ENCODE measurements at places on chromosomes 2 and 18.

GRCh38 chr2:44801841-44802776, 139.4 kb upstream of the SIX3 start:
- no peak for ATAC-seq

DNA sequence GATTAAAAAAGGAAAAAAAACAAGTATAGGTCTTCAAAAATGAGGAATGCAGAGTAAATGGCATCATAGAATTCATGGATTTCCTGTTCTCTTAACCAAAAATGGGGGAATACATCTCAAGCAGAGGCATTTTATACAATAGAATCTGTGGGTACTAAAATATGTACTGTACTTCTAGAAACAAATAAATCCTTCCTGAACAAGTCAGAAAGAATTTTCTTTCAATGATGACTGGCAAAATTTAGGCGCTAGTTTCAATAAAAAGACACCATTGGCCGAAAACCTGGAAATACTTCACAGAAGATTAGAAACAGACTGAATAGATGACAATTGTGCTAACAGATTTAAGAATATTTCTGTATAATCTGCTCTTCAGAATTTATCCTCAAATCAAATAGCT, 15.1 kb downstream of the TRAK2 start:
- no peak for ATAC-seq

DNA sequence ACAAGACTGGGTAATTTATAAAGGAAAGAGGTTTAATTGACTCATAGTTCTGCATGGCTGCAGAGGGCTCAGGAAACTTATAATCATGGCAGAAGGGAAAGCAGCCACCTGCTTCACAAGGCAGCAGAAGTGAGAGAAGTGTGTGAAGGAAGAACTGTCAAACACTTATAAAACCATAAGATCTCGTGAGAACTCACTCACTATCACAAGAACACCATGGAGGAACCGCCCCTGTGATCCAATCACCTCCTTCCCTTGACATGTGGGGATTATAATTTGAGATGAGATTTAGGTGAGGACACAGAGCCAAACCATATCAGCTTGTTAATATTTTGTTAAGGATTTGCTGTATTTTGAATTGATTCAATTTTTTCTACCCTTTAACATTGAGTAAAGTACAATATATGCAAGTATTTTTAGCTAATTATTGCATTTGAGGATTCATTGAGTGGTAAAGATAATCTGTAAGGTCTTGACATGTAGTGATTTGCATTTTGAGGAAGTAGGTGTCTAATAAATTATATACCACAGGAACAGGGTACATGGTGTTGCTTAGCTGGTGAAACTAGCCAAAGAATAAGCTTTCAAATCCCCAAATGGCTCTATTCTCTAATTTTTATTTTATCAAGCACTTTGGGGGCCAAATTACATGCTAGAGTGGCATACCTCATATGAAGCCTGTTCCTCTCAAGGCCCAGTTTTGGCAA, 3.9 kb upstream of the C2orf69 start:
- ATAC-seq, result no peak

DNA sequence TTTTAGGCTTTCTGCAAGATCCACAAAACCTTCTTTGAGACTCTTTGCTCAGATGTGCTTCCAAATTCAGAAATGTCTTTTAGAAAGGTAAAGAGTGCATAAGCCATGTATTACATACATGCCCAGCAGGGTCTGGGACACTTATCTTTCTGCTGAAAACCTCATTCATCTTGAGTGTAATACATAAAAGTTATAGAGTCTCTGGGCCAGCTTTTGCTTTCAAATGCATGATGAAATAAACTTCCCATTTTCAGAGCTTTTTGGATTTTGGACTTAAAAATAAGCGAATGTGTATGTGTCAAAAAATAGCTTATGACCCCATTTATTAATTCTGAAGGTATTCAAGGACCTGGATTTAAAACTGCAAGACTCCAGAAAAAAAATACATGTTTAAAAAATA, 8.0 kb downstream of the CYRIA start:
- ATAC-seq, result no peak

- ATAC-seq, result no peak
Measured at GRCh38 chr2:107325981-107326786, 440.2 kb upstream of the ST6GAL2 start.

DNA sequence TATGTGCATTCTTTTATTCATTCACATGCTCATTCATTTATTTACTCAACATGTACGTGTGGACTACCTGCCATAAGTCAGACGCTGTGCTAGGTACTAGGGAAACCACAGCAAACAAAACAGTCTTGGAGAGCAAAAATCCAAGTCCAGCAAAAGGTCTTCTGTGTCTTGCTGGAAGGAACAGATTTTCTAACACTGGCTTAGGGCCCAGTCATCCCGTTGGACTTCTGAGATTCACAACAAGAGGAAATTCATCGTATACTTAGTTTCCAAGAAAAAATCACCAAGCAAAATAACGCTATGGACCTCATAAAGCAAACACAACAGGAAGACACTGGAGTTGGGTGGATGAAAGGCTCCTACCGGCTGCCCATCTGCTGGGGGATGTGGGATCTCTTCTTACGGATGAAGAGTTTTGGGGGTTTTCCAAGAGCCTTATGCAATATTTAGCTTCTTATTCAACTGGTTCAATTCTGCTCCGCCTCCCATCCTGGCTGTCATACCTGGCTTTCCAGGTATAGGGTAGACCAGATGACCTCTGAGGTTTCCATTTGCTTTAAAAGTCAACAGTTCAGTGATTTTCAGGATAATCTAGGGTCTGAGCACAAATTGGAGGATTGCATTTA, 262.7 kb downstream of the HAUS1 start:
- ATAC-seq, result no peak

GRCh38 chr2:221205103-221205673, 366.9 kb downstream of the EPHA4 start:
- no peak for ATAC-seq

DNA sequence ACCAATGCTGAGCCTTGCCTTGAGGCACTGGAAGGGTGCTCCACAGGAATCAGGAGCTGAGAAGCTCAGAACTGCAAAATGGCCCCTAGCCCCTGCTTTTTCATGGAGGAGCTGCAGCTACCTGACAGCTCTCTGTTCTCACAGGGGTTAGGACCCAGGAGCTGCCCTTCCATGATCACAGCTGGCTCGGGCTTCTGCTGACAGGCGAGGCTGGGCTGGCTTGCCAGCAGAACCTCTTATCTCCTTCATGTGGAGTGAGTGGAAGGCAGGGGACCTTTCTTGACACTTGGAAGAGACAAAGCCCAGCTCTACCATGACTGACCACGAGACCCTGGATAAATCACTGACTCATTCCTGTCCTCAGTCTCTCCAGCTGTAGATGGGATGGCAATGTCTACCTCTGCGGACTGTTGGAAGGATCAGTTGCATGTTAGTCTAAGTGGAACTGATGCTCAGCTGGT, 113.4 kb downstream of the CAPN13 start:
- ATAC-seq, result no peak

DNA sequence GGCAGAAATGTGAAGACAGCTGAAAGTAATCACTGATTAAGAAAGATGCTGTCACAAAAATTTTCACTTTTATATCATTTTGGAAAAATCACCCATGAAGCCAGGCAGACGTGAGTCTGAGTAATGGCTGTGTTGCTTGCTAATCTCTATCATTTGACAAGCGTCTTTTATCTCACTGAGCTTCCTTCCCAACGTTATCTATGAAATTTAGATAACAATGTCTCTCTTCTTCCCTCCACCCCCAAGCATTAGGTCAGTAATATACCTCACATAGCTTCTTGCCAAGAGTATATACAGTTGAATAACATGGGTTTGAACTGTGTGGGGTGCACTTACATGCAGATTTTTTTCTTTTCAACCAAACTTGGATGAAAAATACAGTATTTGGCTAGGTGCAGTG, 388.6 kb upstream of the NRXN1 start:
- no peak for ATAC-seq

GRCh38 chr2:156333274-156333950, 891 bp upstream of the NR4A2 start:
- no peak for ATAC-seq

GRCh38 chr18:12911025-12911928, 27.2 kb upstream of the PTPN2 start:
- ATAC-seq, result peak; percentile 89

DNA sequence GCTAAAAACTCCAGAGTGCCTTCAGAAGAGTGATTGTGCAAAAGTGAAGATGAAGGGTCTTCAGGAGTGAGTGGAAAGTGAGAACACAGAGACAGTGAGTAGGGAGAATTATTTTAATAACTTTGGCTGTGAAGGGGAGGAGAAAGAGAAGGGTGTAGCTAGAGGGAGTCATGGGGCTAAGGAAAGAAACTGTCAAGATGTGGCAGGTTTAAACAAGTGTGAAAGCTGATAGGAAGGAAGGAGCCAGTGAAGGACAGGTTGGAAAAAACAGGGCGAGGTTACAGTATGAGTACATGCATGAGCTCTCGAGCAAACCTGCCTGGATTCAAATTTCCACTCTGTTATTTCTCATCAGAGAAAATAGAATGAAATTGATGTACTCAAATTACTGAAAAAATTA, 17.8 kb downstream of the IL1F10 start:
- ATAC-seq, result no peak

- ATAC-seq, result no peak
Measured at GRCh38 chr2:192216336-192216735, 21.6 kb upstream of the TMEFF2 start.

GRCh38 chr2:29351916-29352591, 236.8 kb downstream of the CLIP4 start:
- ATAC-seq, result no peak

DNA sequence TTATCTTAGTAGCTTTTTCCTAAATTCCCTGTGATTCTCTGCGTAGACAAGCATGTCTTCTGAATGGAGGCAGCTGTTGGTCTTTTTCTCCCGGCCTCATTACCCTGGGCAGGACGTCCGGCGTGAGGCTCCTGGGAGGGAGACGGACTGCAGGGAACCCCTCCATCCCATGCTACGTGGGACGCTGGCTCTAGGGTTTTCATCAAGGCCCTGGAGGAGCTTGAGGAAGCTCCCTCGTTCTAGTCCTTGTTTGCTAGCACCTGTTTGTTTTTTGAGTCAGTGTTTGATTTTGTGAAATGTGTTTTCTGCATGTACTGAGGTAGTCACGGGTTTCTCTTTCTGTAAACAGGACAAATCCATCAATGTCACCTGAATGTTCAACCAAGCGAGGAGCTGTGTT, 99.3 kb upstream of the TMEM18 start:
- ATAC-seq, result no peak

GRCh38 chr2:29064346-29064715, 10.0 kb downstream of the PCARE start:
- no peak for ATAC-seq

DNA sequence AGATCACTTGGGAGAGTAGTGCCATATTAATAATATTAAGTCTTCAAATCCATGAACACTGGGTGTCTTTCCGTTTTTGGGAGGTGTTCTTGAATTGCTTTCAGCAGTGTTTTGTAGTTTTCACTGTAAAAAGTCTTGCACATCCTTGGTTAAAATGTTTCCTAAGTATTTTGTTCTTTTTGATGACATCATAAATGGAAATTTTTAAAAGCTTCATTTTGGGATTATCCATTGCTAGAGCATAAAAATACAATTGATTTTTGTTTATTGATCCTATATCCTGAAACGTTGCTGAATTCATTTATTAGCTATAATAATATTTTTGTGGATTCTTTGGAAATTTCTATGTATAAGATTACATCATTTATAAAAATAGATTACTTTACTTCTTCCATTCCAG, 96.8 kb downstream of the ARHGEF4 start:
- ATAC-seq, result no peak

GRCh38 chr2:38076710-38077430, 919 bp upstream of the CYP1B1 start:
- ATAC-seq, result peak; percentile 71

- ATAC-seq, result no peak
Measured at GRCh38 chr2:200528228-200528627, 2.2 kb downstream of the SGO2 start.

- no peak for ATAC-seq
Measured at GRCh38 chr2:119218478-119219064, 5.1 kb upstream of the STEAP3 start.

DNA sequence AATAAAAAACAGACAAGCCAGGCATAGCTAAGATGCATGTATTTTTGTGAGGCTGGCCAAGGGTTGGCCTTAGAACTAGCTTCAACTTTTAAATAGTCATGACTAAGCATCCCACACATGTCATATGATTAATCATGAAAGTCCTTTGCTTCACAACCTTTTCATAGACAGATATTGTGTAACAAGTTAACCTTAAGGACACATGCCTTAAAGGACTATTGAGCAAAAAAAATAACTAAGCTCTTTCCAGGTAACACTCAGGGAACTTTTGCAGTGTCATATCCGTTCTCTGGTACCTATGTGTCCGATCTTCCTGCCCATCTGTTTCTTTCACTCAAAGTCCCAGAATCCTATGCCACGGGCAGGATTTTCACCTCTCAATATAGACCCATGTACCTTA, 498.4 kb downstream of the STK39 start:
- ATAC-seq, result no peak

DNA sequence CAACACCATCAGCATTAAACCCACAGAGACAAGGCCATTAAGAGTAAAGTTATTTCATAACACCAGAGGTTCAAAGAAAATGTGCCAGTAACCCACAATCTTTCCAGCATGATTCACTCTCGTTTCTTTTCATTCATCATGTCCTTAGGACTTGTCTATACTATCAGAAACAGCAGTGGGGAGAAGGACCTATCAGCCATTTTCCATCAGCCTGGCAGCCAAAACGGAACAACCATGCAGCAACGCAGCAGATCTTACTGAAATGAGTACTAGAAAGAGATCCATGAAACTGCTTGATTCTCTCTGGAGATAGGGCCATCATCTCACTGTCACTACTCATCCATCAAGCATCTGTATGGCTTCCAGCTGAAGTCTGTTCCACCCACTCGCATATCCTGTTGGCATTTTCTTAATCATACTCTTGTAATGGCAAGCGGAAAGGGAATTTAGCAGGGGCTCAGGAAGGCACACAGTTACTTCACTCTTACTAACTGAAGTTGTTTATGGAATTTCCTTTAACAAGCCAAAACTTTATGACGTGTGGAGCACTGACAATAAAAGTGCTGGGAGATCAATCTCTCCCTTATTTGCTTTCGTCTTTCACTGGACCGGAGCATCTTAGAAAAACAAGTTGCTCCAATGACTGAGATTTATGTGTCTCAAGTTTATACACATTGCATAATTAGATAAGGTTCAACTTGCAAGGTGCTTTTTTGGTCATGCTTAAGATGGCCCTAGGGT, 69.7 kb downstream of the EPHA4 start:
- no peak for ATAC-seq

DNA sequence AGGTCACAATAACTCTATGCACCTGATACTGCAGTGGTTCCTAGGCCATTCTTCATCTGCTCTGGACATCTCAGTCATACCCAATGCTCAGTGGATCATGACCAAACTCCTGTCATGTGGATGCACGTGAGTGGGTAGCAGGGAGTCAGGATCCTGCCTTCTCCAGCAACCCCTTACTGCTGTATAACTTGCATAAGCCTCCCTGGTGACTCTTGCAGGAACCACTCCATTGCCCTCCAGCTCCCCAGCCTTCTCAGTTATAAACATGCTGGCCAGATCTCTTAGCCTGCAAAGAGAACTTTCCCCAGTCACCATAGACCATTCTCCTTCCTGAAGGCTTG, 98.6 kb upstream of the ZNF397 start:
- ATAC-seq, result no peak
